ENCODE measurements at places on chromosomes 16 and 17.

DNA sequence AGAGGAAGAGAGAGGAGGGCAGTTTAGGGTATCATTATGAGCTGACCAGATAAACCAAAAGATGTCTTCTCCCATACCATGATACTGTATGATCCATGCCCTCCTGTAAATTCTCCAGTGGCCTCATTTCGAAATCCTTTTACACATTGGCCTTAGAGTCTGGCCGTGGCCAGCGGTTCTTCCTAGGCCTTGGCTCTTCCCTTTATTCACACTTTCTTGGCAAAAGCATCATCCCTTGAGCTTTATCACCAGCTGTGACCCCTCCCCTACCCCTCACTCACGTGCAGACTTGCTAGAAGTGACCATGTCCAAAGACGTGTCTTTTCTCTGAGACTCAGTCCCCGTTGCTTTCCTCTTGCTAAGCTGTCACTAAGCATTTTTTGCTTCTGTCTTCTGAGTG is 22.8 kb downstream of the KATNIP start:
- no peak for DNase-seq

GRCh38 chr17:18184143-18185031 is 759 bp downstream of the ALKBH5 start:
- peak; percentile 49 for DNase-seq

DNA sequence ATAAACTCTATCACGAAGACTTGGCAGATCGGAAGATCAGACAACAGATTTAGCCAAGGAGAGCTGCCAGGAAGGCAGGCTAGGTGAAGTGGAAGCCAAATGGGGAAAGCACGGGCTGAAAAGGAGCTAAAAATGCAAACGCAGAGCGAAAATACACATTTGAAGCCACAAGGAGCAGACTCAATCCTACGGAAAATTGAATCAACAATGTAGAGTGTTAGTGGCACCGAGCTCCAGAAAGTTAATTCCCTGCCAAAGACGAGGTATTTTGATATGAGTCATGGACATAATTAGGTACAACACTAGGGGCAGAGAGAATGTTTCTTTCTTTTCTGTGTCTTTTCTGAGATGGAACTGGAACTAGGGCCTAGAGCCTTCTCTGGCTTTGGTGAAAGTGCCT is 20.7 kb downstream of the GSG1L start:
- no peak for DNase-seq

DNA sequence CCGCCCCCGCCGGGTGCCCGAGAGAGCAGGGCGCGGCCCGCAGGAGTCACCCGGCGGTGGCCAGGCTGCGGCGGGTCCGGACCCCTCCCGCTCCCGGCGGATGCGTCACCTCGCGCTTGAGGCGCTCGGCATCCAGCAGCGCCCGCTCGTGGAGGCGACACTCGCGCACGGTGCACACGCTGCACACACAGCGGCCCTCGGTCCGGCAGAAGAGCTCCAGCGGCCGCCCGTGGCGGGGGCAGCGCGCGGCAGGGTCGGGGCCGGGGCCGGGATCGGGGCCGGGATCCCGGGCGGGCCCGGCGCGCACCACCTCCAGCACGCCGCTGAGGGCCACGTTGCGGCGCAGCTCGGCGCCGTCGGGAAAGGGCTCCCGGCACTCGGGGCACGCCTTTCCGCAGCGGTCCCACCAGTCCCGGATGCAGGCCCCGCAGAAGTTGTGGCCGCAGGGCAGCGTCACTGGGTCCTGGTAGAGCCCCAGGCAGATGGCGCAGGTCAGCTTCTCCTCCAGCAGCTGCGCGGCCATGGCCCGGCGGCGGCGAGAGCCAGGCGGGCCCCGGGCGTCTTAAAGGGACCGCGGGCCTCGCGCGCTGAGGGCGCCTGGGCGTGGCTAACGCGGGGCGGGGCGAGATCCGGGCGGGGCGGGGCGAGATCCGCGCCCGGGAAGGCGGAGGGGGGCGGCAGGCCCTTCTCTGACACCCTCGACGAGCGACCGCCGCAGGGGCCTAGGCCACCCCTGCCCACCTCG is at the start of gene TRIM65:
TRIM65 (minus strand) TSS at position 537 of the 745 bp plus-strand sequence; CDS start at position 523, 14 bp downstream.
- DNase-seq = peak; percentile 41

GRCh38 chr17:77096570-77097214 is 44.1 kb upstream of the SEC14L1 start:
- no peak for DNase-seq

DNA sequence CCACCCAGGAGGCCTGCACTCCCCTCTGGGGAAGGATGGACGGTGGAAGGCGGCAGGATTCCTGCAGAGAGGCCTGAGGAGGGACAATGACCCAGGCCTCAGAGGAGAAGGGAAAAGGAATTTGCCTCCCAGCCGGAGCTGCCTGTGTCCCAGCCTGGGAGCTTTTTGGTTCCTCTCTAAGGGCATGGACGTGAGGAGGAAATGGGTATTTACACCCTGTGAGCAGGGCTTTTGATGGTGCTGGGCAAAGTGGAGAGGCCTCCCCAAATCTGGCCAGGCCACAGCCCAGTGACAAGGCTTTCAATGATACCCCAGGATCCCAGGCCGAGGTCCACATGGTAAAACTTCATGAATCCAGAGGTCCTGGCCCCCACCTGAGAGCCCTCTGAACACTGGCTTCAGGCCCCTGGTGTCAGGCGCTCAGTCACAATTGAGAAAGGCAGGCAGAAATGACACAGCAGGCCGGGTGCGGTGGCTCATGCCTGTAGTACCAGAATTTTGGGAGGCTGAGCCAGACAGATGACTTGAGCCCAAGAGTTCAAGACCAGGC is 56.0 kb upstream of the DOC2B start:
- DNase-seq = no peak

DNA sequence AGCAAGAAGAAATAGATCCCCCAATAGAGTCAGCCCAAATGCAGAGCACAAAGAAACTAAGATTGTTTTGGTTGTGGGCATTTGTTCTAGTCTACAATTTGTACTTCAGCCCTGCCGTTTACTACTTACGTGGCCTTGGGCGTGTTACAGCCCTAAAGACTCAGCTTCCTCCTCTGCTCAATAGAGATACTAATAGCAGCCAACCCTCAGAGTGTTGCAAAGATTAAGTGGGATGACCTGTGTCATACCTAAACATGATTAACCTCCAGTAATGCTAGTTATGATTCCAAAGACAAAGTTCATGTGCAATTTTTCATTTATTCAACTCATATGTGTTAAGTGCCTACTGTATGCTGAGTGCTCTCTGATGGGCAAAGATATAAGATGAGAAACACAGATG is 43.1 kb downstream of the MAF start:
- DNase-seq = no peak

DNA sequence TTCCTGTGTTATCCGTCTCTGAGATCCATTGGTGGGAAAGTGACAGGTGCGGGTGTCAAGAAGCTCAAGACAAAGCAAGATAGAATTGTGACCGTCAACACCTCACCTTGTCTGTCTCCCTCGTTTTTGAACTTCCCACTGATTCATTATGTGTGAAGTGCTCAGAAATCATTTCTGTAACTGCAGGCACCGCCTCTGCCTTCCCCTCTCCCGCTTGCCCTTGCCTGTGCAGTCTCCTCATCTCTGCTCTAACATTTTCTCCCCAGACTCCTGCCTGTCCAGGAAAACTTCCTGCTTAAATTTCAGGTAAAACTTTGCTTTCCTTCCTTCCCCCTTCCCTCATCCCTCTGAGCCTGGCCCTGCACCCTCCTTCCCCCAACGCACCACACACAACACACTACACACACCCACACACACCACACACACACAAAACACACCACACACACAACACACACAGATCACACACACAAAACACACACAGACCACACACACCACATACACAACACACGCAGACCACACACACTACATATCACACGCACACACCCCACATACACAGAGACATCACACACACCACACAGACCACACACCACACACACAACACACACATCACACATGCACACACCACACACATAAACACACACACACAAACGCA is 25.7 kb downstream of the CALB2 start:
- DNase-seq = no peak

DNA sequence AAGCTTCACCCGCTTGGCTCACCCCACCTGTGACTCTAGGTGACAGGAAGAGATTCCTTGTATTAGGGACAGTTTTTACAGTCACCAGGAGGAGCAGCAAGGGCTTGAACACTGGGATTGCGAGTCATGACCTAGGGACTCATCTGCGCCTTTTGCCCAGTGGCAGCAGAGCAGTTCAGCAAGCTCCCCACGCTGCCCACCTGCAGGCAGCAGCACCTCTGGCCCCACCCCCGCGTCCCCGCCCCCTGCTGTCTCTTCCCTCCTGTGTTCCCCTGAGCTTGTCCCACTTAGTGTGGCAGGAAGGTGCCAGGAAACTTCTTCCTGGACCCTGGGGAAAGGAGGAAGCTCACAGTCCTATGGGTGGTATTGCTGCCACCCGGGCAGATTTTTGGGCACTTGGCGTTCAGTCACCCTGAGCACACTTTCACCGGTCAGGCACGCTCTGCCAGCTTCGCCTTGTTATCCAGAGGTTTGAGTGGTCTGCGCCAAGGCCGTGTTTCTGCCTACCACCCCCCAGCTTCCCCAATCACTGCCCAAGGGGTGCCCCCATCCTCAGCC is 8.7 kb downstream of the MMP15 start:
- DNase-seq = no peak

Measured in bone marrow (tissue), 2 donors.